HAP-1 (cell line): ENCODE measurements at places on chromosomes 2 and 18.

DNA sequence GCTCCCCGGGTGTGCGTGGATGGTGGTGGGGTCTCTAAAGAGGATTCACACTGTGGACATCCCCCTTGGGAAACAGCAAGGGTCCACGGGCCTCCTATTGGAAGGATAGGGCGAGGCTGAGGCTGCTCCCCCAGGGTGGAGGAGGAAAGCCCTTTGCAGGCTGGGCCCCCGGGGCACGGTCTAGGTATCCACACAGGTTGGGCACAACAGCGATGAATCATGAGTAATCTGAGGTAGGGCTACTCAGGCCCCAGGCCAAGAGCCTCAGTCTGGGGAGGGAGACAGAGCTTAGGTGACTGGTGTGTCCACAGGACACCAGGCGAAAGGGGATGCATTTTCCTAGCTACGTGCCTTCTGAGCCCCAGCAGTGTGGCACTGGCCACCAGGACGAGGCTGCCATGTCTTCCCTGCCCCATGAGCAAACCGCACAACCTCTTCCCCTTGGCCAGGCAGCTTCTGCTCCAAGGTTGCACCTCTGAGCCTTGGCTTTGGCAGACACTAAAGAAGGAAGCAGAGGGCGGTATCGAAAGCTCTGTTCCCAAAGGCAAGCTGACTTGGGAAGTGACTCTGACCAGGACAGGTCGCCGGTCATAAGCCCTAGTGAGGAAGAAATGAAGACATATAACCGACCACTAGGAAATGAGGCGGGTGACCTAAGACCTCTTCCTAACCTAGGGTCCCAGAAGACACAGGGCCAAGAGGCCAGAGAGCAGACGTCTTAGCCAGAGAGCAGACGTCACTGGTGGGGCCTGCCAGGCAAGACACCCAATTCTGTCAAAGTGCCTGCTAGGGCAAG, 14.6 kb upstream of the SEMA4C start:
- no peak for DNase-seq

DNA sequence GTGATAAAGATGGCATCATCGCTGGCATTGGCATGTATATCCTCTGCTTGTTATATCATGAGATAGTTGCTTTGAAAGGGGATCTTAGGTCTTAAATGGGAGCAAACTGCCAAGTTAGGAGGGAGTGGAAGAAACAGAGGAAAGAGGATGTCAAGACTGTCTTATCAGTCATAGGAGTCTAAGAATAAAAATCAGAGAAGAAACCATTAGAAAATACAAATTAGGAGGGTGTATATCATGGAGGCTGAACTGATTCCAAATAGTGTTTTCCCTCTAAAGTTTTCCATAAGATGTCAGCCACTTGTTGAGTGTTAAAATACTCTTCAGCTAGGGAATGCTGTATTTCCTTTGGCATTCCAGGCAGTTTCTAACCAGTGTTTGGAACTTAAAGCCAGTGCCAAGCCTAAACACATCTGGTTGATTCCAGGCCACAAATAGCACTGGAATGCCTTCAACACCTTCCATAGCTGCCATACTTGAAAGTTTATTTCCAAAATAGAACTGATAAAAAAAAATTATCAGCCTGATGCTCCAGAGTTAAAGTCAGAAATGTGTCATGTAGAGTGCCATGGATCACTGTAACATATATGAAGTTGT, 129.4 kb downstream of the ZEB2 start:
- DNase-seq: no peak

GRCh38 chr2:62738981-62739936, 33.7 kb downstream of the EHBP1 start:
- DNase-seq: no peak

DNA sequence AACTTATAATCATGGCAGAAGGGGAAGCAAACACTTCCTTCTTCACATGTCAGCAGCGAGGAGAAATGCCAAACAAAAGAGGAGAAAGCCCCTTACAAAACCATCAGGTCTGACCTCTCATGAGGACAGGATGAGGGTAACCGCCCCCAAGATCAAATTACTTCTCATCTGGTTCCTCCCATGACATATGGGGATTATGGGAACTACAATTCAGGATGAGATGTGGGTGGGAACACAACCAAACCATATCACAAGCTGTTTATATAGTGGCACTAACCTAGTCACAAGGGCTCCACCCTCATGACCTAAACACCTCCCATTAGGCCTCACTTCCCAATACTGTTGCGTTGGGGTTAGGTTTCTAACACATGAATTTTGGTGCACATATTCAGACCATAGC, 110.0 kb downstream of the OSBPL6 start:
- no peak for DNase-seq

DNA sequence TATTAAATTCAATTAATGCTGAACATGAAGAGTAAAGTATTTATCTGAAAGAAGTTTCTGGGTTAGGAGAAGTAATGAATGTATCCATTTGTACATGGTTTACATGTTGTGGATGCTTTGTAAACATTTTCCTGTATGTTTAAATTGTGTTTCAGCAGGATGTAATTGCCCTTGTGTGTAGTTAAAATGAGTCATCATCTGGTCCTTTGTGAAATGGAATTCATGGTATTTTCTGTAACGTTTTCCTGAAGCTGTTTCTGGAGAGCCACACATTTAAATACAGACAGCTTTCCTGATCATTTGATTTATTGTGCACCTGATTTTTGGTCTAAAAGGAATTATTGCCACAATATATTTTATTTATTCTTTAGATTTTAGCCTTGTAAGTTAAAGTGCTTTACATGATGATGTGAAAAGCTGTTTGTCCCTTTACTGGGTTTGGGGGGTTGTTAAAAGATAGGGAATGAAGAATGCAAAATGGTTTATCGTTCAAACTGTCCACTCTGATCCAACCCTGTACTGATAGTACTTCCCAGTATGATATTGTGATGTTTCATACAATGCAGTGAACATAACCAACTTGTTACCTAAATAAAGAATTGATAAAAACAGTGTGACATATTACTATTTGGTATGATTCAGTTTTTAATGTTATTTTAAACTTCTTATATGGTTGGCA, 41.7 kb upstream of the SLC3A1 start:
- DNase-seq: no peak

DNA sequence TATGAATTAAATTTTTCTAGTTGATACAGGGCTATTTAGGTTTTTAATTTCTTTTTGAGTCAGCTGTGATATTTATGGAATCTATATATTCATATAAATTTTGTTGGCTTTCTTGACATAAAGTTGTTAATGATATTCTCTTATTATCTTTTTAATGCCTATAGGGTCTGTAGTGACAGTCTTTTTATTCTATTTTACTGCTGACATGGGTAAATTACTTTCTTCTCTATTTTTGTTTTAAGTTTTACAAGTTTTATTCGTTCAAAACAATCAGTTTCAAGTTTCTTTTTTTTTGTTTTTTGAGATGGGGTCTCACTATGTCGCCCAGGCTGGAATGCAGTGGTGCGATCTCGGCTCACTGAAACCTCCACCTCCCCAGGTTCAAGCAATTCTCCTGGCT, 226.3 kb downstream of the ZRANB3 start:
- no peak for DNase-seq

- no peak for DNase-seq
Measured at GRCh38 chr2:99921903-99922302, 220.5 kb downstream of the AFF3 start.

- no peak for DNase-seq
Measured at GRCh38 chr18:53755914-53756609, 468.4 kb downstream of the MBD2 start.

GRCh38 chr2:104444889-104445288, 409.0 kb upstream of the POU3F3 start:
- no peak for DNase-seq

GRCh38 chr2:200525551-200525881, 491 bp upstream of the SGO2 start:
- no peak for DNase-seq

DNA sequence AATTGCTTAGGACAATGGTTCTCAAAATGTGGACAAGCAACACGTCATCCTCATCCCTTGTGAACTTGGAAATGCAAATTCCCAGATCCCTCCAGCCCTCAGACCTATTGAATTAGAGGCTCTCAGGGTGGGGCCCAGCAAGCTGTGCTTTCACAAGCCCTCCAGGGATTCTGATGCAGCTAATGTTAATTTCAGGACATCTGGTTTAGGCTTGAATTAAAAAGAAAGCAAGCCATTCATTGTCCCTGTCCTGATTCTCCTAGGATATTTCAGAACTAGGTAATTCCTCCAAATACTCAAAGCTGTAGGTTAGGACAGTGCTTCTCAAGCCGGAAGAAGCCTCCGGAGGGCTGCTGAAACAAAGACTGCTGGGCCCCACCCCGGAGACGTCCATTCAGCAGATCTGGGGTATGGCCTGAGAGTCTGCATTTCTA, 26.0 kb upstream of the GLI2 start:
- DNase-seq: peak; percentile 74

DNA sequence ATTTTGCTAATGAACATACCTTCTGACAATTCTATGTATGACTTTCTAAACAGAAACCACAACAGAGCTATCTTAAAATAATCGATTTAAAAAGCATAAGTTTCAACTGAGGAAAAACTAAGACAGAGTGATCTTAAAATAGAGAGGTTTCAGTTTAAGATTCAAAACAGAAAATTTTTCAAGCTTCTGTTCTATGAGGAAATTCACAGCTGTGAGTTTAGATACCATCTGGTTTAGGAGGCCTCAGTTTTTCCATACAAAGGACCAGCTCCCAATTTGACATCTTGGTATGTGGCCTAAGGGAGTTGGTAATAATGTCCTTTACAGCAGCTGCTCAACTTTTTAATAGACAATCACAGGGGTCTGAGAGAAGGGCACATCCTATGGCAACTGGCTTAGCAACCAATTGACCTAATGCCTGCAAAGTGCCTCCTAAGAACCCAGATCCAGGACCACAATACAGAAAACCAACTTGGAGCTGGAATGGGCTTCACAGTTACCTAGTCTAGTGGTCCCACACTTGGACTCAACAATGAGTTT, 39.7 kb downstream of the MDH1 start:
- DNase-seq: no peak

DNA sequence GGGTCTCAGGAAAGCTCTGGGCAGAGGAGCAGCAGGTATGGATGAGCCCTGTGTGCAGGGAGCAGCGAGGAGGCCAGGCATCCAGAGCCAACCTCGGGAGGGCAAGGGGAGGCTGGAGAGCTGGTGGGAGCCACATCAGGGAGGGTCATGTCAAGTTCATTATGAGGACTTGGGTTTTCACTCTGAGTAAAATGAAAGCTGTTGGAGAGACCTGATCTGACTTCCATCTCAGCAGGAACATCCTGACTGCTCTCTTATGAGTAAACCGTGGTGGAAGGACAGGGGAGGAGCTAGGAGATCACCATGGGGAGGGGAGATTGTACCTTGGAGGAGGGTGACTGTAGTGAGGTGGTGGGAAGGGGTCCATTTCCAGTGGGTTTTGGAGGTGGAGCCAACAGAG, 209.8 kb downstream of the LDLRAD4 start:
- DNase-seq: no peak

- no peak for DNase-seq
Measured at GRCh38 chr2:174761837-174762236, 2.4 kb downstream of the CHRNA1 start.

- no peak for DNase-seq
Measured at GRCh38 chr2:212254339-212254738, 284.3 kb downstream of the ERBB4 start.

- no peak for DNase-seq
Measured at GRCh38 chr2:137910641-137911040, 53.6 kb upstream of the HNMT start.

GRCh38 chr2:36578343-36579296, 19.3 kb downstream of the FEZ2 start:
- DNase-seq: no peak

DNA sequence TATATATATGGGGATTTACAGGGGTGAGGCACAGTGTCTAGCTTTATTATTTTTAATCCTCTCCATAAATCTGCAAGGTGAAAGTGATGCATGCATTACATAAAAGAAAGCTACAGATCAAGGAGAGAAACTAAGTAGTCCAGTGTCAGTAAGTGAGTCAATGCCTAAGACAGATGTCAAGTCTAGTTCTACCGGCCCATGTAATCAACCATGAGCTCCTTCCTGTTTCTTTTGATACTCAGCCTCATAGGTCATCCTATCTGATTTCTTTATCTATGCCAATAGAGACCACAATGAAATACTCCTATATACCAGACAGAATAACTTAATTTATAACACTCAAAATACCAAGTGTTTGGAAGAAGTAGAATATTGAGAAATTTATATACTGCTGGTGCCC, 20.2 kb upstream of the GYPC start:
- DNase-seq: no peak
